ENCODE measurements at places on chromosomes 16 and 17.

- no peak for DNase-seq
Observed at GRCh38 chr17:41681776-41682175, 6.9 kb upstream of the EIF1 start.

DNA sequence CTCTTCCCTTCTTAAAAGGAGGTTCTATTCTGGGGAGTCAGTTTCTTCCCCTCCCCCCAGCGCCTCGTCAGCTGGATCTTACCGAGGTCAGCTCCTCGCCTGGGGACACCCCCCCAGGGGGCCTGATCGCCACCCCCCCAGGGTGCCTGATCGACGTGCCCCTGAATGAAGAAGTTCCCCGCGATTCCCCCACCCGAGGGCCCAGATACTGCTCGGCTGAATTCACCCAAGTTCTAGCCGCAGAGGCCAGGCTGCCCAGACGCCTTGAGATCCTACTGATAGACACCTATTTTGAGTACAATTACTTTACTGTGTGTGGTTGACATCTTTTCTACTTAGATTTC lies 1.4 kb downstream of the RAB11FIP3 start:
- no peak for DNase-seq

DNA sequence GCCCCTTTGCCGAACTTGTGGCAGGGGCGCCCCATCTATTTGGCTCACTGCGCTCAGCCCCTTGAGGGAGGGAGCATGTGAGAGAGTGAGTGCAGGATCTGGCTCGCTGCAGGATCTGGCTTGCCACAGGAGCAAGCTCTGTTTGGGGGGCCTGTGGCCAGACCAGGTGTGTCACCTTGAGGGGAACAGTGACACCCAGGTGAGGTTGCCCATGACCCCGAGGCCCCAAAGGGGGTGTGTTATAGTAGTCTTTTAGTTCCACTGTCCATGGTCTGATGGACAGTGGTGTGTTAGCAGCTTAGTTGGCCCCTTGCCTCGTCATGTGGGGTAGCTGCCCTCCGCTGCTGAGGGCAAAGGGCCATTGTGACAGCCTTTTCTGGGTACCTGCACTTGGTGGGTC lies 41.6 kb downstream of the CCDC42 start:
- no peak for DNase-seq

DNA sequence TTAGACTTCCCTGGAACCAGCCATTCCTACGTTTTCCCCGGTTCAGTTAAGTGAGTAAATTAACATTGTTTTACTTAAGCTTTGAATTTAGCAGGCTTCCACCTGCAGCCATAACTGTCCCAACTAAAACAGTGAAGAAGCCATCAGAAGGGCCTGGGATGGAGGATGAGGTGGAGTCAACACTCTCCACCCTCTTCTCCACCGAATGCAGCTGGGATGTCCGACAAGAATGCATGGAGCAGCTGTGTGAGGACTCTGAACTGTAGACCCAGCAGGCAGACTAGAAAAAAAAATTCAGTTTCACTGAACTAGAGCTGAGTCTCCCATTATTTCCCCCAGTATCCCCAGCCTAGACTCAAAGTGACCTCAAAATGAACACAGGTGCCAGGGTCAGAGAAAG lies 114.8 kb downstream of the C16orf95 start:
- no peak for DNase-seq

GRCh38 chr16:4702466-4702808 lies 9.1 kb downstream of the NUDT16L1 start:
- DNase-seq: no peak

DNA sequence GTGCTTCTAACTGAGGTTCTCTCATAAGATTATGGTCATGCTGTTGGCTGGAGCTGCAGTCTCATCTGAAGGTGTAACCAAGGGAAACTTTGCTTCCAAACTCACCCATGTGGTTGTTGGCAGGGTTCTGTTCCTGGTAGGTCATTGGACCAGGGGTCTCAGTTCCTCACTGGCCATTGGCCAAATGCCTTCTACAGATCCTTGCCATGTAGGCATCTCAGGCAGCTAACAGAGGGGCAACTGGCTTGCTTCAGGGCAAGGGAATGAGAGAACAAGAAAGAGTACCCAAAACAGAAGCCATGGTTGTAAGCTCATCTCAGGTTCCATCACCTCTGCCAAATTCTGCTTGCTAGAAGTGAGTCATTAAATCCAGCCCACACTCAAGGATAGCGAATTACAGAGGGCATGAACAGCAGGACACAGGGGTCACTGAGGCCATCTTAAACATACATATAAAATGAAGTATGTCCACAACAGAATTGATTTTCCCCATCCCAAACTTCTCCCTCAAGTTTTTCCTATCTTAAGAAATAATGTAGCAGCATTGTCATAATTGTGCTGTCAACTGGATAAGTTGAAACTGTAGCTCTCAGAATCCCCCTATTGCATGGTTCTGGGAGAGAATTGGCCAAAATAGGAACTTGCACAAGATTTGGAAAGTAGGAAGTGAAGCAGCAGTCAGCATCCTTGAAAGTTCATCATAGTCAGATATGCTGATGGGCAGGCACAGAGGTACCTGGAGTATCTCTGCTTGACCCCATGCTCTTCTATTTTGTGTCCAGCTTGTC lies 42.4 kb upstream of the CES5A start:
- DNase-seq: no peak

DNA sequence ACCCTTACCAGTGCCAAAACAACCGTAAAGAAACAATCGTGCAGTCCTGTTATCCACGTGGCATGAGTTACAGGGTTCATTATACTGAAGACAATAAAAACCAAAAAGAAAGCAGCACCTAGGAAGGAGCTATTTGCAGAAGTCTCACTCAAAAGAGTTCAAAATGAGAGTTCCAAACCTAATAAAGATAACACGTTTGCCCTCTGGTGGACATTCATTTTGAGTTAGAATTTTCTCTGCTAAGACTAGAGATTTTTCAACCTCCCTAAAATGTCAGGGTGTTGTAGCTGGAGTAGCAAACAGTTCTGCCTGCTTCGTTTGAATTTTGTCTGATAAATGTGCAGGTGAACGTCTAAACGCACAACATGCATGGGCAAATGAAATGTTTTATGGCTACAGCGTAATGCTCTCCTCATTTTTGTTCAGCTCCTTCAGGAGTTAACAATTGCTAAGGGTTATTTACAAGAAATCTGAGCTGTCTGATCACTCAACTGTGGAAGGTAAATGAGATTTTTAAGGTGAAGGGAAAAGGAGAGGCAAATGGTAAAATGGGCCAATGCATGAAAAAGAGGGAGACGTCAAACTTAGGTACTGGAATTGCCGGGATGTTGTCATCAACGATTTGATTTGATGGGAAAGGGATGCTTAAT lies 1067.9 kb upstream of the EEF2KMT start:
- DNase-seq: no peak

DNA sequence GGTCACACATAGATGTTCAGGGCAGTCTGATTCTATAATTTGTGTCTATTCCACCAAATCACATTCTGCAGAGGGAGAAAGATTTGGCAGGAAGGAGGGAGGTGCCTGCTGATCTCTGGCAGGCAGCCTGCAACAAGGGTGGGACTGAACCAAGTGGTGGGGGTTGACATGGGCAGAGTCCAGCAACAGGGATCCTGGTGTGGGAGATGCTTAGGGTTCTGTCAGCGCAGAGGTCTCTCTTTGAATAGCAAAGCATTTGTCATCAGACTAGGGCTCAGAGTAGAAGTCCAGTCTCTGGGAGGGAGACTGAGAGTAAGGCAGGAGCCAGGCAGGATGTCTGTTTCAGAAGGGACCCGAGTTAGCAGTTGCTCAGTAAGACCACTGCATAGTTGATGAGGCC lies 94.6 kb downstream of the UTP18 start:
- no peak for DNase-seq

DNA sequence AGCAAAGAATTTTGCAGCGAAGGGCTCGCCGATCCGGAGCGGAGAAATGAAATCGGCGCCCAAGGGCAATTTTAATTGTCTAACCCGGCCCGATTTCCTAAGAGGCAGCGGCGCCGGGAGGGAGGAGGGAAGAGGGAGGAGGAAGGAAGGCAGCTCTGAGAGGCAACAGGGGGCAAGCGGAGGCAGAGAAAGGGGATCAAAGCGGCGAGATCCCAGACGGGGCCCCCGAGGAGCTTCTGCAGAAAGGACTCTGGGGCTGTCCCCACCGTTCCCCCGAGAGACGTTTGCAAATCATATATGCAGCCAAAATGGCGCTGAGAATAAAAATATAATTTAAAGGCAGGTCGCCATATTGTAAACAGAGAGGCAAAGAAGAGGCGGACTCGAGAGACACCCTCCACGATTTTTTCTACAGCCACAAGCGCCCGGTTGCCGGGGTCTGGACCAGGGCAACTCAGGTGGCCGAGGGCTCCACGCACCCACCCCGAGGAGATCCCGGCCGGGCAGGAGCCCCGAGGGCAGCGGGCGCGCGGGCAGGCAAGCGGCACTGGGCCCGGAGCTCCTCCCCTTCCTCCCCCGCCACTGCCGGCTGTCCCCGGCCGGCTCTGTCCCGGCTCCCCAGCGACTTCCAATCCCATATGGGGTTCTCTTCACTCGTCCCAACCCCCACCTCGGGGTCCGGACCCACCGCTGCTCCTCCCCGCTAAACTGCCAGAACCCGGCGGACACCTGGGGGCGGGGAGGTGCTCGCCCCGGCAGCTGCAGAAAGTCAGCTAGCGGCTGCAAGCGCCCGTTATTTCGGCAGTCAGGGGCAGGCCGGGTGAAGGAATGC lies 1.9 kb downstream of the PHF12 start:
- DNase-seq: no peak

- no peak for DNase-seq
Observed at GRCh38 chr17:8870406-8871040, 3.0 kb upstream of the PIK3R6 start.

GRCh38 chr16:75461575-75461974 lies 2.9 kb downstream of the TMEM170A start:
- DNase-seq: no peak

DNA sequence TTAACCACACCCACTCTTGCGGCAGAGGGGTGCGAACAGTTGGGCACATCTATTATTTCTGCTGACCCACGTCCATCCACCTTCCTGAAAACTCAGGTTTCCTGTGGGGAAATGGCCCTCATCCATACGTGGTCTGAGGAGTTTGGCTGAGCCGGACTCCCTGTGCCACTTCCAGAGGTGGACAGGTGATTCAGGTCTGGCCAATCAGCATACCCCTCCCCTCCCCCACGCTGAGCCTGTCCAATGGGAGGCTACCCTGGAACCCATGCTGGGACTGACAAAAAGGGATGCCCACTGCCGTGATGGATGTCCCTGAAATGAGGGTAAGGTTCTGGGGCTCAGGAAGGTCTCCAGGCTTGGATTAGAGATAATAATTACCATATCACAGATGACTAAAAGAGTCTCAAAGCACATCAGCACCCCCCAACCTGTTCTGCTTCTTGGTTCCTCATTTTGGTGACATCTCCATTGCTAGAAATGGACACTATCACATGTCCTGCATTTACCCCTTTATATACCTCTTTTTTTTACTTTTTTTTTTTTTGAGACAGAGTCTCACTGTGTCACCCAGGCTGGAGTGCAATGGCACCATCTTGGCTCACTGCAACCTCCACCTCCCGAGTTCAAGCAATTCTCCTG lies 5.3 kb upstream of the MAPK7 start:
- DNase-seq: no peak

- DNase-seq: no peak
Observed at GRCh38 chr16:87945351-87946042, 5.7 kb upstream of the BANP start.

DNA sequence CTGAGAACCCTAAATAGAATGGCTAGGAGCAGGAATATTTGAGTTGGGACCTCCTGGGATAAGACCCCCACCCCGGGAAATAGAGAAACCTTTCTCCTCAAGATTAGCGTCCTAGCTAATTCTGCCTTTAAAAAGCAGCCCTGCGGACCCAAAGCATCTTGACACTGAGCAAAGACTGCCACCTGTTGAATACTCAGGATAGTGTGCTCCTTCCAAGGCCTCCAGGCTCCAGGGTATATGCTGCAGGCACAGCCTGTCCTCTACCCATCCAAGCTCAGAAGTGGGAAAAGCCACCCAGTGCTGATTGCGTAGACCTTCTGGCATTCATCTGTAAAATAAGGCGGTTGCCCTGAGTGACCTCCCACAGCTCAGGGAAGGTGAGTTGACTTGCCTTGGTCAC lies 456.2 kb upstream of the DYNLRB2 start:
- DNase-seq: no peak

DNA sequence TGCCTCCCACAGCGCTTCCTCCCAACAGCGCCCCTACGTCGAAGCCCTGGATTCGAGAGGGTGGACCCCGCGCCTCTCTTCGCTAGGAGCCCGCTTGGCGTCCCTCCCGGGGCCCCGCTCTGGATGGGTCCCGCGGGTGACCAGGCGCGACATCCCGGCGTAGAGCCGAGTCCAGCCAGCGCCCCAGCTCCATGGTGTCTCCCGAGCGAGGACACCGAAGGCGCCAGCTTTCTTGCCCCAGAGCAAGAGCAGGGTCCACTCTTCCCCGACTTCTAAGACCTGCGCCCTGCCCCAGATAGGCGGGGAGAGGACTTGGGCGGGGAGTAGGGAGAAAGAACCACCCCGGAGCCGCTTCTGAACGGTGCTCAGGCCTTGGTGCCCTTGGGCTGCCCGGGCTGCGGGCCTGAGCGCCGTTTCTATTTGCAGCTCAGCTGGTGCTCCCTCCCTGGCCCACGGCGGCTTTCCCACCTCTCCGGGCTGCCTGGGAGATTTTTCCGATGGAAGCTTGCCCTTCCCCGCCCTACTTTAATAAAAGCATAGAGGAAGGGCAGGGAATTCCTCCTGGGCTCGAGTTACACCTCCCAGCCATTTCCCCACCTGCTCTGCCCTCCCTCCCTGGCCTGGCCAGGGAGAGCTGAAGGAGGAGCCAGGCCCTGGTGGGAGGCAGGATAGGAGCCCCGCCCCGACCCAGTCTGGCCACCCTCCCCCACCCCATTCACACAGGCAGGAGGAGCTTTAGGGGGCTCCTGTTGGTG lies 1.8 kb downstream of the MMP15 start:
- no peak for DNase-seq

DNA sequence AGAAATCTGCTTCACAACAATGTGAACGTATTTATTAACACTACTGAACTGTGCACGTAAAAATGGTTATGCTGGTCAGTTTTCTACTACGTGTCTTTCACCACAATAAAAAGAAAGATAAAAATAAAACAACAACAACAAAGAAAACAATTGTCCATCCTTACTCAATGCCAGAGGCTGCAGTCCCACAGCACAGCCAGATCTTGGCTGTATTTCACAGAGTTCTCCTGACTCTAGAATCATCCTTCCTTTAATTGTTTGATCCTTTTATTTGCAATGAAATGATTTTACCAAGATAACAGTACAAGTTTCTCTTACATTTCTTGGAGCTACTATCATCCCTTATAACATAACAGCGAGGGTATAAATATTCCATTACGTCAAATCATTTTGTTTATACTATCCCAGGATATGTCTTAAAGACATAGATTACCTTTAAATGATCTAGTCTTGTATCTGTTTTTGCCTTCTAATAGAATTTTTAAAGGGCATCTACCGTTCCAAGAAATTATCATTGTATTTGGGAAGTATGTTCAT lies 103.3 kb downstream of the SLC39A11 start:
- no peak for DNase-seq

GRCh38 chr17:78934681-78935418 lies 9.7 kb upstream of the TIMP2 start:
- DNase-seq: no peak

- DNase-seq: no peak
Observed at GRCh38 chr17:76972046-76972641, 103.9 kb downstream of the MGAT5B start.

Measured in esophagus squamous epithelium (tissue), 5 donors.